ENCODE measurements at places on chromosomes 6 and 20.

DNA sequence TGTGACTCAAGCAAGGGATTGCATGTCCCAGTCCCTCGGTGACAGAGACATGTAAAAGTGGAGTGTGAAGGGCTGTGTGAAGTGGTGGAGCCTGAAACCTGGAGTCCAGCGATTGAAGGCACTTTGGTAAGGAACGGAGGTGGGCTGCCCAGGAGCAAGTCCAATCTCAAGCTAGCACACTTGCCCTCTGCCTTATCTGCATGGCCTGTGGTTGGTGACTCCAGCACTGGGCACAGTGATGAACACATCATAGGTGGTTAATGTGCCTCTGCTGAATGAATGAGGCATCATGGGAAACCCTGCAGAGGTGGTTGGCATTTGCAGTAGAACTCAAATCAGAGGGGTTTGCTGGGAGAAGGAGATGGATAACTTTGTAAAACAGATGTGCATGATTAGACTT, 14.9 kb upstream of the ULBP3 start:
- DNase-seq, result no peak

GRCh38 chr6:69314001-69314400, 482.8 kb downstream of the LMBRD1 start:
- DNase-seq, result no peak

- DNase-seq, result no peak
Observed at GRCh38 chr6:113328886-113329381, 528.2 kb upstream of the MARCKS start.

DNA sequence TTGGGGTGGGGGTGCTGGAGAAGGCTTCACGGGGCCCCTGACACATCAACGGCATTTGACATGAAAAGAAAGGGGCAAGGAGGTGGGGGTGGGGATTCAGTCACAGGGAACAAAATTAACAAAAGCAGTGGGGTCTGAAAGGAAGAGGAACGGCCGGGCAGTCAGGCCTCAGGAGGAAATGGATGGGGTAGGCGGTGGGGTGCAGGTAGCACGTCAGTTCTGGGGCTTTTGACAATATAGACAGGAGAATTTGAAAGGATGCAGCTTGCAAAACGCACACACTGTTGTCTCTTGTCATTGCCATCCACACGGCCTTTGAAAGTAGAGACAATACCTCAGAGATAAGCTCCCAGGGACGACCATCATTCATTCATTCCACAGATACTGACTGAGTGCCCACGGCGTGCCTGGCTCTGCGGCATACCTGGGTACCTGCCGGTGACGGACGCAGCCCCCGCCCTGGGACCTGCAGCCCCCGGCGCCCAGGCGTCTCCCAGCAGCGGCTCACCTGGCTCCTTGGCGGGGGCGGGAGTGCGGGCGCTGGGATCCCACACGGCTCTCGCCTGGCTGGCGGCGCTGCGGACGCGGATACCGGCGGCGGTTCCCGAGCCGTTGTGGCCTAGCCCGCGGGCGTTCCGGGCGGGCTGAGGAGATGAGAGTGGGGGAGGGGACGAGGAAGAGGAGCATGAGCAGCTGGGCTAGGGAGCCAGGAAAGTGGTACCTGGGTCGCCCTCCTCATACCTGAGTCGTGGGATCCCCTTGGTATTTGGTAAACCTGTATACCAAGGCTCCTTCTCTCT, at the start of gene SLC26A8:
TSS of gene SLC26A8 (minus strand) at position 646 of the 800 bp plus-strand sequence. CDS start 4,934 bp downstream, outside the sequence.
- DNase-seq, result no peak

DNA sequence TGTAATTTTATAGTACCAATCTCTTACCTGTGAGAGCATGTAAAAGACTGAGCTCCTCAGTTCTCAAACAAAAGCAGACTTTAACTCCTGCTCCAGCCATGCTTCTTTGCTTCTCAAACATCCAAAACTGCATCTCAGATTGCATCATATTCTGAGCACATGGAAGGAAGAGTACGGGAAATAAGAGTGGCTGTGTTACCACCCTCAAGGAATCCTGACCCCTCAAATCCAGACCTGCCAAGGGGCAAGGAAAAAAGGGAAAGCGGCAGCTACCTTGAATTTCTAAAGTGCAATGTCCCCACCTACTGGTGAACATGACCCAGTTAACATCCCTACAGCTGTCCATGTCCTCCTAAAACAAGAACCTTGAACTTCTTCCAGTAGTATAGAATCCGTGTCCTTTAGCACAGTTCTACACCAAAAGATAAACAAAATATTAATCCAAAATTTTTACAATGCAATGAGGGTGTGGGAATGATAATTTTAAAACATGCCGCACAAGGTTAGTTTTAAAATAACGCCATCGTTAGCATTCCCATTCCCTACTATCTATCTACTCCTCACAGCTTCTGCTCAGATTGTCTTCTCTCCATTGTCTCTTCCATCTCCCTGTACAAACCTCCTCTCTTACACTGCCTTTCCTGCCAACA, 34.1 kb upstream of the HLA-DQB1 start:
- no peak for DNase-seq

DNA sequence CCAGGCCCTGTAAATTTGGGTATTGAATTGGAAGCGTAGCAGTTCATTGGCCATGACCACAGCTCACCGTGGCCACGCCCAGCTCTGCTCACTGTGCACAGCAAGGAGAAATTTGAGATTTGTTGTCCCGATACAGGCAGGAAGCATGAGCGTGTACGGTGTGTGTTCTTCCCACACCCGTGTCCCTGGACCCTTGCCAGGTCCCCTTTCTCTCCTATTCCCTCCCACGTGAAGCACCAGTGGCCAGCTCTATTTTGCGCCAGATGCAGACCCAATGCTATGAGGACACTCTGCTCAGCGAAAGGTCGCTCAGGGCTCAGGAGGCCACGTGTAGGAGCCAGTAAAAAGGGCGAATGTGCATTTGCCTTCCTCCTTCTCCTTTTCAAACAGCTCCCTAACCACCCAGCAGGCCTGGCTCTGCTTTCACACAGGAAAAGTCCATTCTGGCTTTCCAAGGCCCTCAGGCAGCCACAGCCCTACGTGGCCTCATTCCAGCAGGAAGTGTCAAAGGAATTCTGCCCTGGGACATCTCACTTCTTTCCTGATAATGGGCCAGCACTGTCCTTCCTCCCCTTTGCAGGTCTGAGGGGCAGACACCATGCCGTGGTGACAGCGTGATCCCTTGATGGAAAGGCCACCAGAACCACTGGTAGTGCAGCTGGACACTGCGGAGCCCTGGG, 499.2 kb upstream of the CDH4 start:
- no peak for DNase-seq

GRCh38 chr20:38125157-38126056, 39.7 kb downstream of the TGM2 start:
- peak; percentile 43 for DNase-seq

DNA sequence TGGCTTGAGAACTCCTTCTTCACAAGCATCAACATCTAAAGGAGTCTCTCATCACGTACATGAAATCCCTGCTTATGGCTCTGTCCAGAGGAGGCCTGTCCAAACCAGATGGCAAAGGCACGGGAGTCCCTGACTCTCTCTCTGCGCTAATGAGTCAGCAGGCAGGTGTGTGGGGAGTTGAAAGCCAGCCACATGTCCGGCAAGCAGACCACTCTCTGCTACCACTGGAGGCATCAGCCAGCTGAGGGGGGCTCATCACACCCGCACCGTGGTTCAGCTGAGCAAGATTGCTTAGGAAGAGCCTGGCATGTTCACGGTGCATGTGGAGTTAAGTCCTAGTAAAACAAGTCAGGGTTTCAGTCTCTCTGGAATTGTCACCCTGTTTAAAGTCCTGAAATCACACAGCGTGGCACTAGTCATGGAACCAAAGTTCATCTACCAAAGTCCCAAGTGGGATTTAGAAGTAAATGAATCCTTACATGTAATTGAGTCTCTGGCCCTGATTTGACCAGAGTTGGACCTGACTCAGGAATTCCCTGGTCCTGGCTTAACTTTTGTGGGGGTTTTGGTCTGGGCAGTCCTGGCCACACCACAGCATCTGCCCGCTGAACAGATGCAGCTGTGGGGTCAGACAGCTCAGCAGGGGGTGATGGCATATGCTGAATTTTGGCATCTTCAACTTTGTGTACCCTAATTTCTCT, 155.2 kb upstream of the RIN2 start:
- no peak for DNase-seq

GRCh38 chr6:7300926-7301325, 12.1 kb downstream of the SSR1 start:
- DNase-seq, result no peak
